SK-N-DZ (cell line): ENCODE measurements at places on chromosomes 7 and 10.

- no peak for DNase-seq
Observed at GRCh38 chr10:49050366-49050765, 65.0 kb downstream of the VSTM4 start.

DNA sequence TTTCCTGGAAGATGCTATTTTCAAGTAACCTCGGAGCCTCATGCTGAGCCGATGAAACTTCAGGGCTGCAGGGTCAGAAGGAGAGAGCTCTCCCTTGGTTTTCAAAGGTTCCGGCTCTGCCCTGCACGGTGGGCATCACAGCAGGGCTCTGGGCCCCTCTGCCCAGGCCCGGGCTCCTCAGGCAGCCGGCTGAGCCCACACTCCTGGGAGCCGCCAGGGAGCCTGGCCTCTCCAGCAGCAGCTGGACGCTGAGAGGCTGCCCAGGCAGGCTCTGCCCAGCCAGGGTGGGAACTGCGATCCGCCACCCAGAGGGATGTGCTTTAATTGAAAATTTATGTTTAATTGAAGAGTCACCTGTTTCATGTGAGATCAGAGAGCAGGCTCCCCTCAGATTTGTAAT lies 97.5 kb upstream of the MGMT start:
- DNase-seq = no peak

GRCh38 chr7:13989126-13989948 lies at the start of gene ETV1:
Gene ETV1, minus strand, starts transcription at chr7:13989666. Its CDS starts 614 bp downstream, at chr7:13989052.
- DNase-seq = peak; percentile 80

GRCh38 chr7:37315772-37316715 lies 132.6 kb downstream of the ELMO1 start:
- DNase-seq = no peak

- no peak for DNase-seq
Observed at GRCh38 chr10:69842020-69842419, 40.3 kb downstream of the COL13A1 start.

- DNase-seq = no peak
Observed at GRCh38 chr10:3324612-3325038, 152.0 kb upstream of the PITRM1 start.

- peak; percentile 57 for DNase-seq
Observed at GRCh38 chr7:95596198-95597063, at the start of gene PDK4. Gene PDK4, minus strand, starts transcription at chr7:95596516. Its CDS starts 223 bp downstream, at chr7:95596293.

GRCh38 chr10:99560277-99561126 lies 27.8 kb downstream of the NKX2-3 start:
- peak; percentile 42 for DNase-seq

DNA sequence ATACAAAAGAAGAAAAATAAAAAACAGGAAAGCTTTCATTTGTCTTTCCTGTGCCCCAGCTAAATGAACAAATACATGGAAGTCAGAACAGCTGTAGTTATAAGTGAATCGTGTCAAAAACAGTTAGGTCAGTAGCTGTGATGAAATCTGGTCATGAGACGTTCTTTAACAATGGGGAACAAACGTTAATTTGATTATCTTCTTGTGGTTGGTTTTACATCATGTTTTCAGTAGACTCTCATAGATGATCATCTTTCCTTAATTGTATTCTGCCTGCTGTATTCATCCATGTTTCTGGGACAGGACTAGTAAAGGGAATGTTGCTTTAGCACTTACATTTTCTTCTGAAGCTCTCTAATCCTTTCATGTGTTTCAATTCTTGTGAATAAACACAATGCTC lies 97.0 kb downstream of the PCLO start:
- DNase-seq = peak; percentile 30

GRCh38 chr7:134478707-134479106 lies 19.8 kb upstream of the AKR1B1 start:
- DNase-seq = no peak

DNA sequence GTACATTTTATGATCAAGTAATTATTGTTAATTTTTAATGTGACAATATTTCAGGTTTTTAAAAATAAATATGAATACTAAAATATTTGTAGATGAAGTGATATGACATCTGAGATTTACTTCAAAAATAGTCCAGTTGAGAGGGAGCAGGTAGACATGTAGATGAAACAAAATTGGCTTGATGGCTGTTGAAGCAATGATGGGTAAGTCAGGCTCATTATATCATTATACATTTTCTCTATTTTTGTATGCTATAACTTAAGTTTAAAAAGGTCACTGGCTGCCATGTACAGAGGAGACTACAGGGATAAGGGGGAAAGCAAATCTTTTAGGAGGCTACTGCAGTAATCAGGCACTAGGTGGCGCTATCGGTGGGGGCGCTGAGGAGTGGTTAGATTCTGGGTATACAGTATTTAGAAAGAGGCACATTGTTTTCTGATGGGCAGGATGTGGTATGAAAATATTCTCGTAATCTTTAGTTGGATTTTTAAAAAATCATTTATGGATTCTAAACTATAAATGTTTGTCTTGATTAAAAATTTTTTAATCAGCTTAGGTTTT lies 189.8 kb upstream of the IMMP2L start:
- DNase-seq = peak; percentile 59

DNA sequence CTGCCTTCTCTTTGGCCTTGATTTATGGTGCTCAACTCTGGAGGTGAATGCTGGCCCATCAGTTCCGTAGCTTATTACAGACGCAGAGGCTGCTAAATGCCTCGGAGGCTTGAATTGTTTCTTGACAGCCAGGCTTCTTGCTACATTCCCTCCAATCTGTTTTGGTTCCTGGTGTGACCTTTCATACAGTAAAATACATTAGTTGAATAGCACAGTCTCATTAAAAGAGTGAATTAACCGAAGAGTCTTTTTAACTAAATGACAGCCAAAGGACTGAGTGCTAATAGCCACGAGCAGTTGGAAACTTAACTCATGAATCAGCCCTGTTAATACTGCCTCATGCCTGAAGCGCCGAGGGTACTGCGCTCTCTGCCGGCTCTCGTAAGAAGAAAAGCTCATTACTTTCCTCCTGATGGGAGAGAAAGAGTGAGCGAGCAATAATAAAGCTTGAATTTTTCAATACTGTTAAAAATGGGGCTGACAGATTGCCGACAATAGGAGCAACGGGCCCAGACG lies 236.4 kb upstream of the GPR26 start:
- peak; percentile 67 for DNase-seq

DNA sequence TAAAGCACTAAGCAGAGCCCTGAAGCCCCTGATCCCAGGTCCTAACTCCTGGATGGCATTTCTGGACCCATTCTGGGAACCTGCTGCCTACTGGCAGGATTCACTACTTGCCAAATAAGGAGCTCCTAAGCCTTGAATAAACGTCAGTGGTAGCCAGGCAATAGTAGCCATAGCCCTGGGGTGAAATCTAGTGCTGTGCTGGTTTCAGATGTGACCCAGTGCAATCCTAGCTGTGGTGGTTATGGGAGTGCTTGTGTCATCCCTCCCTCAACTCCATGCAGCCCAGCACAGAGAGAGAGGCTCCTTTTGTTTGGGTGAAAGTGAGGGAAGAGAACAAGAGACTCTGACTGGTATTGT lies 43.7 kb downstream of the PCLO start:
- DNase-seq = no peak

GRCh38 chr10:10320956-10321355 lies 696.7 kb upstream of the CELF2 start:
- no peak for DNase-seq

DNA sequence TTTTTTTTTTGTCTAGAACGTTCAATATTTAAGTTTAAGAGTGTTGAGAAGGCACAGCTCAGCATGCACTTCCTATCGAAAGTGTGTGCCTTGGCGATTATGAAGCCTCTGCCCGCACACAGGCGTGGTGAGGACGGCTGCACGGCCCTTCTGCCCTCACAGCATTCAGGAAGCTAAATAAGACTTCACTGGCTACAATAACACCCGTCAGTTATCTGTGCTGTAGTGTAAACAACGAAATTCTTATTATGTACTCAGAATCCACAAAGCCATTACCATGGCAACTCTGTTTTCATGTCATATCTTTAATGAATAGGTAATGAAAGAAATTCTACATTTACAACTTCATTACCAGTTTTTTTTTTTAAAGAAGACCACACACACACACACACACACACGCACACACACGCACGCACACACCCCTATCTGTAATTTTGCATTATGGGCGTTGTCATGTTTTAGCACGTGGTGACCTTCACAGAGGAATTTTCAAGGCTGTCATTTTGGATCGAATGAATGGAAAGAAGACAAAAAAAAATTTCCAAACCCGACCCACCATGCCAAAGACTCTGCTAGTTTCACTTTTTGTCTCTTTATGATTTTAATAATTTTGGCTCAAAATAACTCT lies 254.8 kb upstream of the CTBP2 start:
- DNase-seq = no peak

DNA sequence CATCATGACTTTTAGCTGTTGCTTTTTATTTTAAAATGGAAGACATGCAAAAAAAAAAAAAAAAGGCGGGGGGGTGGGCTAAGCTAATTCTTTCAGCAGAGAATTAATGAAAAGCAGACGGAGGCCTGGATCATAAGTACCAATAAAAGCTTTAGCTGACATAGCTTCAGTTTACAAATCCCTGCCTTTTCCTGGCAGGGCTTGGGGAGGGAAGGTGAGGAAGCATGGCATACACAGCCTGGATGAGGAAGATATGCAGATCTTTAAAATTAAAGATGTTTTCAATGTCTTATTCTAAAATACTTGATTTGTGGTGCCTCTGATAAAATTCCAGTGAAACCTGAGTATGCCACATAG lies 57.0 kb downstream of the ICA1 start:
- DNase-seq = no peak

GRCh38 chr7:139125657-139126056 lies 16.1 kb upstream of the ZC3HAV1 start:
- DNase-seq = no peak

DNA sequence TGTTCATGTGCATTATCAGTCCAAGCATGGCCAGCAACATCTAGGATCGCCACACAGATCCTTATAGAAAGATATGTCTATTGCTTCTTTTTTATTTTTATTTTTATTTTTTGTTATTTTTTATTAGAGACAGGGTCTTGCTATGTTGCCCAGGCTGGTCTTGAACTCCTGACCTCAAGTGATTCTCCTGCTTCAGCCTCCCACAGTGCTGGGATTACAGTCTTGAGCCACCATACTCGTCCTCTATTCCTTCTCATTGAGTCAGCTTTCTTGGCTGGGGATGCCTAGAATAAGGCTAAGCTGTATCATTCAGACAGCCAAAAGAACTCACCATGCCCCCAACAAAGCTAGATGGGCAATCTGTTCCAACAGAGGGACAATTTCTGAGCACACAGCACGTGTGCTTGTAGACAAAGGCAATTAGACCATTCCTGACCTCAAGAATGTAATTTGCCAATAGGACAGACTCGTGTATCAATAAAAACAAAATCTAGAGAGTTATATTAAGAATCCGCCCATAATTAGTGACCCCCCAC lies 264.0 kb upstream of the NEBL start:
- DNase-seq = no peak

- DNase-seq = no peak
Observed at GRCh38 chr7:20980668-20981264, 194.1 kb upstream of the SP8 start.

GRCh38 chr7:70975754-70976153 lies 156.2 kb upstream of the GALNT17 start:
- no peak for DNase-seq

DNA sequence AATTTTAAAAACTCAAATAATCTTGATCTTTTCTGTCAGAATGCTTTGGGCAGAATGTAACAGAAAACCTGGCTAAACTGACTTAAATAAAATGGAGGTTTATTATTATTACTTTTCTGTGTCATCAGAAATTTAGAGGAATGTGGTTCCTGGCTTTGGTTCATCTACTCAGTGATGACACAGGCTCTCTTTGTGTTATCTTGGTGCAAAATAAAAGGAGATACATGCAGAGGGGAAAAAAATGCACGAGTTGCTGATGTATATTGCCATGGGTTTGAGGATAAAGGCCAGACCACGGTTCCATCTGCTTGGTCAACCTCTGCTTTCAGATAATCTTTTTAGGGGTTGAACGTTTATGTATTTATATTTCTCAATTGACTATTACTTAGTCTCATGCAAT lies 181.4 kb downstream of the SUGCT start:
- no peak for DNase-seq

- DNase-seq = no peak
Observed at GRCh38 chr7:12358694-12359093, 45.0 kb downstream of the VWDE start.

GRCh38 chr7:120303105-120303504 lies 30.1 kb downstream of the KCND2 start:
- DNase-seq = no peak

GRCh38 chr7:372932-373791 lies 83.2 kb downstream of the FOXL3 start:
- DNase-seq = no peak

GRCh38 chr10:68086910-68087684 lies 12.0 kb upstream of the HERC4 start:
- DNase-seq = no peak

DNA sequence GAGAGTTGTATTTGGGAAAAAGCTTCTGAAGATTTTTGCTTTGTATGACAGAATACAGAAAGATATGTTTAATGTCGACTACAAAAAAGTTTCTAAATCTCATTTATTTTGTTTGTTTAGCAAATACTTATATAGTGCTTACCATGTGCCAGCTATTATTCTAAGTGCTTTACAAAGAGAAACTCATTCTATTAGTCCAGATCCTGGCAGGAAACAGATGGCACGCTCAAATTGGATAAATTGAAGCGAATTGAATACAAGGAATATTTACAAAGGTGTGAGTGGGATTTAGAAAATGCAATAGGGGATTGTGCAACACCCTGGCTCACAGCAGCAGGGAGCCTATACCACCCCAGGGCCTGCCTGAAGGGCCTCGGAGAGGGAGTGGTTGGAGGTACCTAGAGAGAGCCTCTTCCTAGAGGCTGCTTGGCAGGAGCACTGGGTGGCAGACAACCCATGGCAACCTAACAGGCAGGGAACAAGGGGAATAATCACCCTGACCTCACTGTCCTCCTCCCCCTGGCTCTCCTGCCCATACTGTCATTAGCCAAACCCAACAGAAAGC lies 27.6 kb upstream of the FAM204A start:
- DNase-seq = no peak

DNA sequence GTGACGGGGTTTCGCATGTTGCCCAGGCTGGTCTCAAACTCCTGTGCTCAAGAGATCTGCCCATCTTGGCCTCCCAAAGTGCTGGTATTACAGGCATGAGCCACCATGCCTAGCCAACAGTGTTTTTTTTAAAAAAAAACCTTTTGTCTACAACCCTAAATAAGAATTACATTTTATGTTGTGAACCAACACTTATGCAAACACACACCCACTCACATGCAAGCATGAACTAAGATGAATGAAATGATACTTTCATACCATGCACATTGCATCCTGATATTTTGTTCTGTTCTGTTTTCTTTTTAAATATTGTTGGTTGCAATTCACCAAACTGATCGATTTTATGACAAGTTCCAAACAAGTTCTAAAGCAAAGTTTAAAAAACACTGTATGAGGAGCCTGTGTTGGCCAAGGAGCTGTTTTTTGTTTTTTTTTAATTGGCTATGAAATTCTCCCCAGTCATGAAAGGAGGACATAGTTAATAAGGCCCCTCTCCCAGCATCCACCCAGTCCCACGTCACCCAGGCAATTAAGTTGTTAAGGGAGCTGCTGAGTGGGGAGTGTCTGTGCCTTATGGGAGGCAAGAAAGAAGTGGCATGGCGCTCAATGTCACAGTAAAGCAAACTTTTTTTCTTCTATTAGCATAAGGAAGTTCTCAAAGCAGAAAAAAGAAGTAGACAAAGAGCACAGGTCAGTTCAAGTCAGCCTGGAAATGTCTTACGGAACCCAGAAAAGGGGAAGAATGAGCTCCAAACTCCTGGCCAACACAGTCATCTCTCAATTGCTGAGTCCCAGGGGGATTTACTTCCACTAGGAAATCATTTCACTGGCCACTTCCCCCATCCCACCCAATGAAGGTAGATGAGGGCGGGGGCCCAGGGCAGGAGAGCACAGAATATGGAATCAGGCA lies 50.1 kb downstream of the NOD1 start:
- no peak for DNase-seq
